ENCODE measurements at places on chromosomes 16 and 17. TPM values are rescaled to one million over a fixed set of nuclear protein-coding genes. Genes with fewer than 3 reads are reported as not detected.
A peak's percentile ranks its signal among the peaks of the same experiment; 100 is the strongest.

DNA sequence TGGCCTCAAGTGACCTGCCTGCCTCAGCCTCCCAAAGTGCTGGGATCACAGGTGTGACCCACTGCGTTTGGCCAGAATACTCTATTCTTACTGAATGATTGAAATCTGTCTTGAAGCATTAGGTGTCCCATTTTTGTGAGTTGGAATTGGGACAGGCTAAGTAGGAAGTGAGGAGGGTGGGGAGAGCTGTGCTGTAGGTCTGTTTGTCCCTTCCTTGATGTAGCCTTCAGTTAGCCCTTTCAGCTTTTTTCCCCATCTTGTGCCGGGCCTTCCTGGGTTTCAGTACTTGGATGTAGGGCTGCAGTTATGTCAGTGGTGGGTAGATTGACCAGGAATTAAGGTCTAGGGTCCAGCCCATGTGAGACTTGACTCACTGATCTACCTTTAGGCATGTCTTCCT, 8.7 kb downstream of the PYCARD start:
- H3K27ac ChIP-seq = no peak overlapping the region
- peaks cover 8% of the 10 kb centered on the region for H3K4me1 ChIP-seq
- H3K27me3 ChIP-seq = no peaks in the 10 kb centered on the region
- peaks cover 55% of the 10 kb centered on the region for H3K36me3 ChIP-seq
- no peak for DNase-seq

The TBC1D3L gene
- total RNA-seq = 20.0 TPM

DNA sequence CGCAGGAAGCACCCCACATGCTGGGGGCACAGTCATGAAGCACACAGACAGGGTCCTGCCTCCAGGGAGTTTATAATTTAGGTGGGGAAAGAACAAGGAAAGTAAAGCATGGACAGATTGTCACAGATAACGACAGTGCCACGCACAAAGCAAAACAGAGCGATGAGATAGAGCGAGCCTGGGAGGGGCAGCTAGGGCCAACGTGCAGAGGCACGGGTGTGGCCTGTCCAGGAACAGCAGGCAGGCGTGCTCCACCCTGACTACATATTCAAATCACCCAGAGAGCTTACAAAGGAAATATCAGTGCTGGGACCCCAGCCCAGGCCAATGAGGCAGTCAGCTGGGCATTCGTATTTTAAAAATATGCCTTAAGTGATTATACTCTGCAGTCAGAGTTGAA, 16.8 kb downstream of the LGALS9 start:
- H3K36me3 ChIP-seq = peaks cover 1% of the 10 kb centered on the region
- H3K4me3 ChIP-seq = no peak overlapping the region
- H3K27me3 ChIP-seq = peaks cover 2% of the 10 kb centered on the region
- peaks cover 4% of the 10 kb centered on the region for H3K4me1 ChIP-seq
- no peak for DNase-seq

The KIF2B gene
- not detected for total RNA-seq

The TMEM114 gene
- total RNA-seq = not detected

The KRT32 gene
- total RNA-seq = not detected

GRCh38 chr17:74194682-74195081, 8.8 kb upstream of the RPL38 start:
- H3K4me1 ChIP-seq = peaks cover 3% of the 10 kb centered on the region
- H3K4me3 ChIP-seq = no peak overlapping the region
- no peak for DNase-seq
- no peaks in the 10 kb centered on the region for H3K36me3 ChIP-seq
- no peak overlapping the region for H3K27ac ChIP-seq

DNA sequence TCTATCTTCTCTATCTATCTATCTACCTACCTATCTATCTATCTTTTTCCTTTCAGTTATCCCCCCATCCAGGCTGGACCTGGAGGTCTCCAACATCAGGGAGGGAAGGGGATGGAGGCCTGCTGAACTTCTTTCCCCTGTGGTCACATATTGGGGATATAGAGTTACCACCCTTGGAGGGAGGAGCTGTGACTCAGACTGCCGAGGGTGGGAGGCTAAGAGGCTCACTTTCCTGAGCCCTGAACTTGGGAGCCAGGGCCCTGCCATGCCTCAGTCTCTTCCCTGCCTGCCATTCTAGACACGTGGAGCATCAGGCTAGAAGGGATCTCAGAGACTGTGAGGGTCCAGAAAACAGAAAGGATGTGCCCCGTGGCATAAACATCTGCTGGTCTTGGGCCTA, 8.4 kb downstream of the LRRC3C start:
- no peak overlapping the region for H3K27ac ChIP-seq
- no peak overlapping the region for H3K4me3 ChIP-seq
- H3K27me3 ChIP-seq = no peaks in the 10 kb centered on the region
- H3K36me3 ChIP-seq = no peaks in the 10 kb centered on the region
- H3K4me1 ChIP-seq = peaks cover 20% of the 10 kb centered on the region
- no peak for DNase-seq

DNA sequence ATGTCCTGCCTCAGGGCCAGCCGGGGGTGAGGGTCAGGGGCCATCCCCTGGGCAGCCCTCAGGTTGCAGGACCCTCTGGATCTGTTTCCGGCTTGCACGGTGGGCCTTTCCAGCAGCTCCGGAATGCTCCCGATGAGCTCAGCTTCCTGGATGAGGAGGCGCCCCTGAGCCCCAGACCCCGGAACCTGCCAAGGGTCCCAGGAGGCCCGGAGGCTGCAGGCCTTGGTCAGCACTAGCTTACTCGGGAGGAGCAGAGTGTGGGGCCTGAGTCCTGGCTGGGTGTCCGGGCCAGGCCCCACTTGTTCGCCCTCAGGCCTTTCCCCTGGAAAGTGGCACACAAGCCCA, 7.6 kb upstream of the C1QTNF8 start:
- no peak for DNase-seq
- H3K27ac ChIP-seq = no peak overlapping the region
- H3K36me3 ChIP-seq = no peaks in the 10 kb centered on the region
- no peak overlapping the region for H3K4me3 ChIP-seq
- H3K4me1 ChIP-seq = no peaks in the 10 kb centered on the region
- H3K27me3 ChIP-seq = peaks cover 2% of the 10 kb centered on the region

The NOG gene
- total RNA-seq = 2.0 TPM

The NECAB2 gene
- 0.40 TPM for total RNA-seq

DNA sequence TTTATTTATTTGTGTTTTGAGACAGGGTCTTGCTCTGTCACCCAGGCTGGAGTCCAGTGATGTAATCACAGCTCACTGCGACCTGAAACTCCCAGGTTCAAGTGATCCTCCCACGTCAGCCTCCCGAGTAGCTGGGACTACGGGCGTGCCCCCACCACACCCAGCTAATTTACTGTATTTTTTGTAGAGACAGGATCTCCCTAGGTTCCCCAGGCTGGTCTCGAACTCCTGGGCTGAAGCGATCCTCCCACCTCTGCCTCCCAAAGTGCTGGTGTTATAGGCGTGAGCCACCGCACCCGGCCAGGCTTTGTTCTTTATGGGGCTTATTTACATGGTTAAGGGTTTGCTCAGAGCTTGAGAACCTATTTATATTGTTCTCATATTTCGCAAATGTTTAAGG, 5.8 kb upstream of the MEIOB start:
- H3K36me3 ChIP-seq = no peaks in the 10 kb centered on the region
- H3K4me1 ChIP-seq = no peaks in the 10 kb centered on the region
- no peak overlapping the region for H3K4me3 ChIP-seq
- H3K27ac ChIP-seq = no peak overlapping the region
- peaks cover 13% of the 10 kb centered on the region for H3K27me3 ChIP-seq

GRCh38 chr17:44279666-44280391, 11.9 kb upstream of the SLC4A1 start:
- peaks cover 11% of the 10 kb centered on the region for H3K4me1 ChIP-seq
- H3K4me3 ChIP-seq = no peak overlapping the region
- H3K36me3 ChIP-seq = no peaks in the 10 kb centered on the region
- H3K27ac ChIP-seq = peak overlapping the region; percentile 68
- peaks cover 2% of the 10 kb centered on the region for H3K27me3 ChIP-seq
- no peak for DNase-seq

GRCh38 chr16:76926595-76926994, 264.4 kb upstream of the MON1B start:
- H3K36me3 ChIP-seq = no peaks in the 10 kb centered on the region
- DNase-seq = no peak
- H3K27me3 ChIP-seq = peaks cover 4% of the 10 kb centered on the region
- H3K27ac ChIP-seq = no peak overlapping the region
- H3K4me3 ChIP-seq = no peak overlapping the region
- no peaks in the 10 kb centered on the region for H3K4me1 ChIP-seq

GRCh38 chr16:3461151-3461550, 17.7 kb downstream of the NAA60 start:
- no peak overlapping the region for H3K27ac ChIP-seq
- peaks cover 60% of the 10 kb centered on the region for H3K4me1 ChIP-seq
- no peak for DNase-seq

The OR4D1 gene
- total RNA-seq = not detected

GRCh38 chr17:19391432-19391831, 4.4 kb upstream of the MFAP4 start:
- no peak overlapping the region for H3K27ac ChIP-seq
- H3K27me3 ChIP-seq = no peaks in the 10 kb centered on the region
- no peak overlapping the region for H3K4me3 ChIP-seq
- peak; percentile 51 for DNase-seq
- peaks cover 46% of the 10 kb centered on the region for H3K4me1 ChIP-seq

- H3K27me3 ChIP-seq = peaks cover 27% of the 10 kb centered on the region
- H3K4me3 ChIP-seq = no peak overlapping the region
- no peaks in the 10 kb centered on the region for H3K36me3 ChIP-seq
Measured at GRCh38 chr16:88939245-88939971, 37.6 kb downstream of the CBFA2T3 start.

DNA sequence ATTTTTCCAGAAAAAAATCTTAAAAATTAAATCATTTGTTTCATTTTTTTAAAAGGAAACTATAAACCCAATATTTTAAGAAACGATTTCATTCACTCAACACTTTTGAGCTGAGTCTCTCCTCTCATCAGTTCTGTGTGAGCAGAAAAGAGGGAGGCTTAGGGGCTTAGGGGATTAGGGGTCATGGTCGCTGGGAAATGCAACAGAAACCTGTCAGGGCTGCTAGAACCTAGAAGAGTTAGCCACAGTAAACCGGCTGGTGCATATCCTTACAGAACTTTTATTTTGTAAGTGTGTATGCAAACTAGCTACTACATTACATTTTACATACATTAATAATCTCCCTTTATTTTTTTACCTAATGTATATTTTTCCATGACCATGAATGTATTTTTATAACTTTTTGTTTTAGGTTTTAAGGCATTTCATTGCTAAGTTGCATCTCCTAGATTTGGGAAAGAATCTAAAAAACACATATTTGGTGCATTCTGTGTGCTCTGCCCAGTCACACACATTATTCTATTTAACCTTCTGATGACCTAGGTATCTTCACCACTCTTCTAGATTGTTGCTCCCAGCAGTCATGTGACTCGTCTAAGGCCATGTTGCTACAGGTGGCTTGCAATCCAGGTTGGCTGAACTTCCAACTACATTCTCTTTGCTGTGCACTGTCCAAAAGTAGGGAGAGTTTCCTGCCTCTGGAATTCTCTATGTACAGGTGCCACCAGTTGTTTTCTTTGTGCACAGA, 24.4 kb downstream of the TBC1D3B start:
- peaks cover 10% of the 10 kb centered on the region for H3K4me1 ChIP-seq
- DNase-seq = no peak
- H3K27me3 ChIP-seq = peaks cover 51% of the 10 kb centered on the region
- H3K4me3 ChIP-seq = no peak overlapping the region

DNA sequence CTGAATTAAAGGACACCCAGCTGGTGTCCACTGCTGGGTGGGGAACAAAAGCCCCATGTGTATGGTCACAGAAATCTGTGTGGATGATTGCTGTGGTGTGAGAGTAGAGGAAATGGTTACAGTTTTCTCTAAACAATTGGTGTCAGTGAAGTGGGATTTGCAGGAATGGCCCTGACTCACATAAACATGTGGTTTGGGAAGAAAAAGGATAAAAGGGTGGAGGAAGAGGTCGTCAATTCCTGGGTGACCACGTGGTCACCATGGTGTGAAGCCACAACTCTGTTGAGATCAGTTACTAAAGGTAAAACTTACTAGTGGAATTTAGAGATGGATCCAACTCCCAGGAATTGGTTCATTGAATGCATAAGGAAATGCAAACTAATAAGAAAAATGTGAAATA, 3.6 kb upstream of the TUBG2 start:
- no peak overlapping the region for H3K27ac ChIP-seq
- H3K36me3 ChIP-seq = no peaks in the 10 kb centered on the region
- H3K27me3 ChIP-seq = no peaks in the 10 kb centered on the region
- no peak for DNase-seq
- peaks cover 24% of the 10 kb centered on the region for H3K4me1 ChIP-seq

DNA sequence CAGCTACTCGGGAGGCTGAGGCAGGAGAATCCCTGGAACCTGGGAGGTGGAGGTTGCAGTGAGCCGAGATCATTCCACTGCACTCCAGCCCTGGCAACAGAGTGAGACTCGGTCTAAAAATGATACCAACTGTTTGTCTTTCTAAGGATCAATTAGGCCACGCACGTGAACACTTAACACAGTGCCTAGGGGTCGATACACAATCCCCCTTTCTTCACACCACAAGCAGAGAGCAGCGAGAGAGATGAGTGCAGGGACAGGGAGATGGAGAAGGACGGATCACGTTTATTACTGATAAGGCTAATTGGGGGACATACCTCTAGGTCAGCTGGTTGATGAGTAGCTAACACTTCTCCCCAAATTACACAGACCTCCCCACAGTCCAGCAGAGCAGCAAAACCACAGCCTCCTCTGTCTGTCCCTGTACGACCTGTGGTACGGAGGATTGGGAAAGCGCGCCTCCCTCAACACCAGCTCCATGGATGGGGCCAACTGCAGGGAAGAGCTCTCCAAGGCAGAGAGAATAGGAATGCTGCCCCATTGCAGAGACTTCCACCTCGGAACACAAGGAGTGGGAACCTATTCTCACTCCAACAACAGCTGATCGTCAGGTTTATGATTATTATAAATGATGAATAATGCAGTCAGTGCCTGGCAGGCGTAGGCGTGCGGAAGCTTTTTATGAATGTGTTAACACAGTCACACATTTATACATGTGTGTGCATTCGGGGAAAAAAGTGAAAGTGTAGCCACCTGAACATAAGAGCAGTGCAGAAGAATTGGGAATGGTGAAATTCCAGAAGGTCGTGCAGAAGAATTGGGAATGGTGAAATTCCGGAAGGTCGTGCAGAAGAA, 155.1 kb downstream of the C16orf95 start:
- DNase-seq = peak; percentile 15
- no peak overlapping the region for H3K27ac ChIP-seq

DNA sequence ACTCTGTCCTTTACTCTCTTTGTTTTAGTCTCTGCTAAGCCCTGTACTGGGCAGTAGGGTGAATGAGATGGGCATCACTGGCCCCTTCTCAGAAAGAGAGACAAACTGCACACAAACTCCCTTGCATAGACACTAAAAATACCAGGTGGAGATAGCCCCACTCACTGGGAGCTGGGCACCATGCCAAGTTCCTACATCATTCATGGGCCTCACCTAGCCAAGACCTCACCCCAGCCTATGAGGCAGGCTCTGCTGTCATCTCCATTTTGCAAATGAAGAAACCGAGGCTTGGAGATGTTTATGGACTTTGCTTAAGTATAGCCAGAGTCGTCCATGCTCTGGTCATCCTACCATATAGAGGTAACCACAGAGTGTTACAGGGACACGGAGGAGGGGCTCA, 499.8 kb upstream of the CDH11 start:
- no peak for DNase-seq
- peaks cover 11% of the 10 kb centered on the region for H3K4me1 ChIP-seq
- no peak overlapping the region for H3K4me3 ChIP-seq
- no peaks in the 10 kb centered on the region for H3K36me3 ChIP-seq
- no peaks in the 10 kb centered on the region for H3K27me3 ChIP-seq
